ENCODE measurements at places on chromosomes 7 and 10. TPM values are rescaled to one million over a fixed set of nuclear protein-coding genes. Genes with fewer than 3 reads are reported as not detected.

Gene MYO3A
- not detected for total RNA-seq

Gene BEND7
- 13.0 TPM for total RNA-seq

Gene CALCR
- not detected for total RNA-seq

Gene RELN
- total RNA-seq: 3.5 TPM

Gene SFTPD
- 1.8 TPM for total RNA-seq

Gene MICU1
- 38.8 TPM for total RNA-seq

Gene SORBS1
- total RNA-seq: 1,254 TPM

Gene SPDYE9
- total RNA-seq: not detected

Gene TAS2R5
- total RNA-seq: 0.45 TPM

Gene TBATA
- not detected for total RNA-seq

Gene PARG
- total RNA-seq: 19.6 TPM

Gene GPNMB
- total RNA-seq: 259 TPM

Gene GNGT1
- not detected for total RNA-seq

Gene TYW1B
- 2.2 TPM for total RNA-seq

Gene SLC35B4
- 7.3 TPM for total RNA-seq

Gene AKAP9
- total RNA-seq: 49.1 TPM

Gene SLC25A28
- total RNA-seq: 32.2 TPM

Gene GIMAP1
- total RNA-seq: 8.6 TPM

Gene FOXI2
- total RNA-seq: 0.29 TPM

Gene TFPI2
- 8.7 TPM for total RNA-seq

Gene TBC1D12
- total RNA-seq: 7.8 TPM

Gene GNG11
- total RNA-seq: 18.0 TPM

Gene FAM25G
- not detected for total RNA-seq

Gene GIGYF1
- 20.1 TPM for total RNA-seq

Gene ZNF853
- 11.5 TPM for total RNA-seq

Gene TEX47
- not detected for total RNA-seq

Gene TMEM196
- total RNA-seq: not detected

Gene ZNF804B
- total RNA-seq: not detected

Gene UBE3C
- 55.8 TPM for total RNA-seq
